Pancreas (tissue), 10 donors: ENCODE measurements at places on chromosomes 16 and 17. TPM values are rescaled to one million over a fixed set of nuclear protein-coding genes. Genes with fewer than 3 reads are reported as not detected.

DNA sequence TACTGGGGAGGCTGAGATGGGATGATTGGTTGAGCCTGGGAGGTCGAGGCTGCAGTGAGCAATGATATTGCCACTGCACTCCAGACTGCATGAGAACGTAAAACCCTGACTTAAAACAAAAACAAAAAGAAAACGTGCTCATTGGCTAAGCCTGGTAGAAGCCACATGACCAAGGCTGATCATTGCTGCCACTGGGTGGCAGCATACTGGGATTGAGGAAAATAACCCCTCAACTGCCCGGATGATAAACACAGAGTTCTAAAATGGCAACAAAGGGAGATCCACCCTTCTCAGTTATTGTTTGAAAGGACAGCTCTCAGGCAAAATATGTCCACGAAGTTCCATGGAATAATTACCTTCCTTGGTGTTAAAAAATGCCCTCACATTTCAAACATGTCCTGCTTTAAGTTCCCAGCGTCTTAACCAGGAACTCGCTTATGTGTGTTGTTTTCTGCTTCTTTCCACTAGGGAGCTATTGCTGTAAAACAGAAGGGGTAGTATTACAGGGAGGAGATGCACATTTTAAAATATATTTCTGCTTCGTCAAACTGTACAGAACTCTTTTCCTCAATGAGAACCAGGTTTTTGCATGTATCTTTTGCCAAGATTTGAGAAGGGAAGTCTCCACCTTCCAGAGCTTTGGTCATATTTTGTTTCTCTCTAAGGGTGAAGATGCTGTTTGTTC, 675.3 kb downstream of the MAF start:
- H3K27me3 ChIP-seq, result no peaks in the 10 kb centered on the region
- no peak overlapping the region for H3K4me3 ChIP-seq
- H3K36me3 ChIP-seq, result no peaks in the 10 kb centered on the region
- no peak for DNase-seq

DNA sequence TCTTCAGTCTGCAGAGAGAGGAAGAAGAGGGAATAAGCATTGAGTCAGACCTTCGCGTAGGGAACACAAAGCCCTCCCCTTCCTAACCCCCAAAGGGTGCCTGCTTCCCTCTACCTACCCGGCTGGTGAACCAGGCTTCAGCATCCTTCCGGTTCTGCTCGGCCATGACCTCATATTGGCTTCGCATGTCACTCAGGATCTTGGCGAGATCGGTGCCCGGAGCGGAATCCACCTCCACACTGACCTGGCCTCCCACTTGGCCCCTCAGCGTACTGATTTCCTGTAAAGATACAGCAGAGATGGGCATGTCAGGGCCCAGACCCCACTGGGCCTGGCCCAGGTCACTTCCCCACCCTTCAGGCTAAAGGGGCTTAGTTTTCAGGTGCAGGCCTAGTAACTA, 3.8 kb downstream of the KRT19 start:
- no peaks in the 10 kb centered on the region for H3K27me3 ChIP-seq
- no peak overlapping the region for H3K4me3 ChIP-seq
- no peak overlapping the region for H3K27ac ChIP-seq
- no peak for DNase-seq

GRCh38 chr16:49365711-49366509, 7.7 kb upstream of the C16orf78 start:
- H3K27ac ChIP-seq, result no peak overlapping the region
- H3K27me3 ChIP-seq, result no peaks in the 10 kb centered on the region
- DNase-seq, result no peak
- no peaks in the 10 kb centered on the region for H3K4me1 ChIP-seq
- no peaks in the 10 kb centered on the region for H3K36me3 ChIP-seq

Gene STX4
- 94.4 TPM for polyA plus RNA-seq

- no peak overlapping the region for H3K4me3 ChIP-seq
- H3K27ac ChIP-seq, result no peak overlapping the region
- H3K36me3 ChIP-seq, result no peaks in the 10 kb centered on the region
- no peaks in the 10 kb centered on the region for H3K4me1 ChIP-seq
Measured at GRCh38 chr17:71521724-71522123, 599.1 kb upstream of the SOX9 start.

- peaks cover 36% of the 10 kb centered on the region for H3K4me1 ChIP-seq
- no peak overlapping the region for H3K4me3 ChIP-seq
- no peaks in the 10 kb centered on the region for H3K36me3 ChIP-seq
- H3K27me3 ChIP-seq, result no peaks in the 10 kb centered on the region
- no peak overlapping the region for H3K27ac ChIP-seq
- DNase-seq, result no peak
Measured at GRCh38 chr17:82893779-82894178, 54.0 kb upstream of the ZNF750 start.

DNA sequence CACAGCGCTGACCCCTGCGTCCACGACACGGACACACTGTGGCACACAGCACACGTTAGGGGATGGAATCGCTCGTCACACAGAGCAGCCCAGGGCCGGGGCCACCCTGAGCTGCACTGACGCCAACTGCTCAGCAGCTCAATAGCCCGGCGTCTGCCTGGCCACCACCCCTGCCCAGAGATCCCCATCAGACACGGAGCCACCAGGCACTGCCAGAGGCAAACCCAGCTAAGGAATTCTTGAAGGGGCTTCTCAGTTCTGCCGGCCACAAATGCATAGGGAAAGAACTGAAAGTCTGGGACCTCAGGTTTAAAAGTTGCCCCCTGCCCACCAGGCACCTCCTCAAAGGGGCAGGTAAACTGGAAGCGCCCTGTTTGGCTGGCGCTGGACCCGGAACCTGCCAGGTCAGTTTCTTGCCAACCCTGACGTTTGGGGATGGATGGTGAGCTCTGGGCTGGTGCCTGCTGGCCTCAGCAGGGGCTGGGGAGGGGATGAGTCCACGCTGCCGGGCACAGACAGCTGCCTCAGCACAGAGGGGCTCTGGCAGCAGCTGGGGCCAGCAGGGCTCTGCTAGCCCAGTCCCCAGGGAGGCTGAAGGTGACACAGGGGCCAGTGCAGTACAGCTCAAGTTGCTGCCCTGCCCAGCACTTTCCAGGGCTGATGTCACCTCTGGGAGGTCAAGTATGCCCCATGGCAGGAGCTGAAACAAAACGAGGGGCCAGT, 33.2 kb downstream of the TIMM22 start:
- no peaks in the 10 kb centered on the region for H3K36me3 ChIP-seq
- no peaks in the 10 kb centered on the region for H3K27me3 ChIP-seq

Gene KIF18B
- 0.05 TPM for polyA plus RNA-seq

- DNase-seq, result no peak
- H3K27ac ChIP-seq, result no peak overlapping the region
- H3K27me3 ChIP-seq, result no peaks in the 10 kb centered on the region
- H3K4me1 ChIP-seq, result peaks cover 11% of the 10 kb centered on the region
- peak overlapping the region; percentile 37 for H3K4me3 ChIP-seq
- H3K36me3 ChIP-seq, result no peaks in the 10 kb centered on the region
Measured at GRCh38 chr17:76968707-76969597, 100.7 kb downstream of the MGAT5B start.

GRCh38 chr16:54891346-54891745, 39.3 kb upstream of the IRX5 start:
- H3K4me1 ChIP-seq, result no peaks in the 10 kb centered on the region
- DNase-seq, result no peak
- no peak overlapping the region for H3K27ac ChIP-seq
- no peak overlapping the region for H3K4me3 ChIP-seq

DNA sequence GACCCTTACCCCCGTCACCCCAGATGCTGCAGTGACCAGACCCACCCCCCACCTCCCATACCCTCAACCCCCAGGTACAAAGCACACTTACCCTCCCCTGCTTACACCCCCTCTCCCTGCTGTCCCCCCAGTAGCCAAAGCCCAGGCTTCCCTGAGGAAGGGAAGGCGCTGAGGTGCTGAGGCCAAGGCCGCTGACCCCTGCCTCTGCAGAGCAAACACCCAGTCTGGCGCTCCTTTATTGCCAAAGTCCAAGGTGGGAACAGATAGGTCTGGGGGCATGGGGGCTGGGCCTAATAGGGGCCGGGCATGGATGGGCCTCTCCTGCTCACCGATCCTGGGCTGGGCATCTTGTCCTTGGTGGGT, 683 bp downstream of the LCAT start:
- H3K4me1 ChIP-seq, result no peaks in the 10 kb centered on the region
- peaks cover 4% of the 10 kb centered on the region for H3K36me3 ChIP-seq
- H3K4me3 ChIP-seq, result no peak overlapping the region
- no peaks in the 10 kb centered on the region for H3K27me3 ChIP-seq
- DNase-seq, result no peak

- no peak overlapping the region for H3K4me3 ChIP-seq
- H3K4me1 ChIP-seq, result no peaks in the 10 kb centered on the region
- DNase-seq, result no peak
- no peak overlapping the region for H3K27ac ChIP-seq
- H3K36me3 ChIP-seq, result no peaks in the 10 kb centered on the region
Measured at GRCh38 chr16:78996790-78997189, 603.7 kb downstream of the MAF start.

DNA sequence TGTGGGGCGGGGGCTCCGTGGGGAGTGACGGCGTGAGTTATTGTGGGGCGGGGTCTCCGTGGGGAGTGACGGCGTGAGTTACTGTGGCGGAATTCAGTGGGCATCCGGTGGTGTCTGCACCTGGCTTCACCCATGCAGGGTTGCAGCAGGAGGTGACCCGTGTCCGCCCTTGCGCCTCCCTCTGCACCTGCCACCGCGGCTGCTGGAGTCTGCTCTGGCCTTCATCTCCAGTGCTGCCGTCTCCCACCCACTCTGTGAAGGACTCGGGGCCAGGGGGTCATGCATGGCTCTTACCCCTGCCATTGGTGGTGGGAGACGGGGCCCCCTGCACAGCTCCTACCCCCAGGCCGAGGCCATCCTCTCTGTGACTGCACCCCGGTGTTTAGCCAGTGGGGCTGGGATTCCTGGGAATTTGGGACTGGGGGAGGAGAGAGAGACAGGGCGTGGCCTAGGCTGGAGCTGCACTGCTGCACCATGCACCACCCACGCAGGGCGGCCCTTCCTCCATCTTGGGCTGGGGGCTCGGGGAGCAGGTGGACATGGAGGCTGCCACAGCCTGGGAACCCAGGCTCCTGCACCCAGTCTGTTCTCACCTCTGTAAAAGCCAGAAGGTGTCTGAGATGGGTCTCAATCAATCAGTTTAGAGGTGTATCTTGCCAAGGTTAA, 1.3 kb upstream of the PABPN1L start:
- H3K4me3 ChIP-seq, result no peak overlapping the region
- no peak overlapping the region for H3K27ac ChIP-seq
- no peak for DNase-seq
- no peaks in the 10 kb centered on the region for H3K4me1 ChIP-seq

GRCh38 chr16:22014271-22014873, 6.5 kb downstream of the MOSMO start:
- H3K4me3 ChIP-seq, result no peak overlapping the region
- H3K27me3 ChIP-seq, result no peaks in the 10 kb centered on the region
- peaks cover 16% of the 10 kb centered on the region for H3K4me1 ChIP-seq
- no peak overlapping the region for H3K27ac ChIP-seq
- H3K36me3 ChIP-seq, result no peaks in the 10 kb centered on the region

DNA sequence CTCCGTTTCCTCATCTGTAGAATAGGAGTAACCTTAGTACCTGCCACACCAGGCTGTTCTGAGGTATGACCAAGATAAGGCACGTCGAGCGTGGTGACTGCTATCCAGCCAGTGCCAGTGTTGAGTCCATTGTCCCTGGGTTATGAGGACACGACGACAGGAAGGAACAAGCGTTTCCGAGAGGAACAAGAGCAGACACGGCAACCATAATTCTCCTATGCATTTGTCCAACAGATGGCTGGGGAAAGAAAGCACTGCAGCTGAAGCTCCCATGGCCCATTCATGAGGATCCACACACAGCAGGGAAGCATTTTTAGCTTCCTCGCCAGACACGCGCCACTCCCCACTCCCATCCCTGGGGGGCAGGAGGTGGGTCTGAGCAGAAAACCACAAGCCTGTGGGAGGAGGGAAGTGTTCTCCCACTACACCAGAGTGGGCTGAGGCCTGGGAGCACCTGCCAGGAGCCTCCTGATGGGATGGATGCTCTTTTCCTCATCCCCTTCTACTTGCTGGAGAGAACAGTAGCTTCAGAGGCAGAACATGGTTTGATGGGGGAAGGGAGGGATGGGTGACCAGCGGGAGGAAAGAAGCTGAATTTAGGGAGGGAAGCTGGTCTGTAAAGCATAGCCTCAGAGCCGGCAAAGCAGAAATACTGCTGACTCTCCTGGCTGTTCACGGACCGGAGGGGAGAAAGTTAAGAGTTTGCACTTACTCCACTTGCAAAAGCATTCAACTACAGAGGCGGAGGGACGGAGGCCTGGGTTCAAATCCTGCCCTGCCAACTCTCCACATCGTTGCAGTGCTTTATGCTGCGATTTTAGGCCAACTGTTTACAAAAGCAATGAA, 2.7 kb downstream of the COTL1 start:
- H3K36me3 ChIP-seq, result no peaks in the 10 kb centered on the region
- DNase-seq, result no peak
- H3K4me1 ChIP-seq, result peaks cover 15% of the 10 kb centered on the region
- no peaks in the 10 kb centered on the region for H3K27me3 ChIP-seq
- H3K4me3 ChIP-seq, result peak overlapping the region; percentile 10

DNA sequence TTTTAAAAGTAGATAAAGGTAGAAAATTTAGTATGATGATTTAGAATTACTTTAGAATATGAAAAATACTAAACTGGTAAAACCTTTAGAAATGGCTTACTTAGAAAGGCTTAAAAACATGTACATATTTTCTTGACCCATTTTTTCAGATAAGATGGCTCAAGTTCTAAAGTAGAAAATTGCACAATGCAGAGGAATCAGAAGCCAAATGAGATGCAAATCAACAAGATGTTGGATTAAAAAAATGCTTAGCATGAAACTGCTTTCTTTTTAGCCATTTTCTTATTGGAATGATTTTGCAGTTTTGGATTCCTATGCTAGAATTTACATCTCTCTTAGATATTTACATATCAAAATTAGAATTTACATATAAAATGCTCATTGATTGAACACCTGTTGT, 1.5 kb upstream of the KRTAP3-1 start:
- H3K36me3 ChIP-seq, result no peaks in the 10 kb centered on the region
- no peak overlapping the region for H3K4me3 ChIP-seq
- no peak for DNase-seq
- no peak overlapping the region for H3K27ac ChIP-seq
- no peaks in the 10 kb centered on the region for H3K27me3 ChIP-seq

- no peak overlapping the region for H3K27ac ChIP-seq
- no peaks in the 10 kb centered on the region for H3K4me1 ChIP-seq
- no peak for DNase-seq
- H3K36me3 ChIP-seq, result no peaks in the 10 kb centered on the region
Measured at GRCh38 chr16:24005577-24005976, 169.8 kb downstream of the PRKCB start.

Gene CLEC19A
- not detected for polyA plus RNA-seq

- H3K27ac ChIP-seq, result no peak overlapping the region
- no peak overlapping the region for H3K4me3 ChIP-seq
- H3K27me3 ChIP-seq, result no peaks in the 10 kb centered on the region
- H3K36me3 ChIP-seq, result no peaks in the 10 kb centered on the region
Measured at GRCh38 chr16:85275533-85276249, 163.4 kb upstream of the CIBAR2 start.

GRCh38 chr17:76121932-76122430, 18.4 kb upstream of the EXOC7 start:
- no peak for DNase-seq
- no peaks in the 10 kb centered on the region for H3K4me1 ChIP-seq
- H3K4me3 ChIP-seq, result no peak overlapping the region
- H3K27me3 ChIP-seq, result no peaks in the 10 kb centered on the region
- no peaks in the 10 kb centered on the region for H3K36me3 ChIP-seq
- H3K27ac ChIP-seq, result no peak overlapping the region
